ENCODE measurements at places on chromosomes 12 and 14.
A peak's percentile ranks its signal among the peaks of the same experiment; 100 is the strongest.

DNA sequence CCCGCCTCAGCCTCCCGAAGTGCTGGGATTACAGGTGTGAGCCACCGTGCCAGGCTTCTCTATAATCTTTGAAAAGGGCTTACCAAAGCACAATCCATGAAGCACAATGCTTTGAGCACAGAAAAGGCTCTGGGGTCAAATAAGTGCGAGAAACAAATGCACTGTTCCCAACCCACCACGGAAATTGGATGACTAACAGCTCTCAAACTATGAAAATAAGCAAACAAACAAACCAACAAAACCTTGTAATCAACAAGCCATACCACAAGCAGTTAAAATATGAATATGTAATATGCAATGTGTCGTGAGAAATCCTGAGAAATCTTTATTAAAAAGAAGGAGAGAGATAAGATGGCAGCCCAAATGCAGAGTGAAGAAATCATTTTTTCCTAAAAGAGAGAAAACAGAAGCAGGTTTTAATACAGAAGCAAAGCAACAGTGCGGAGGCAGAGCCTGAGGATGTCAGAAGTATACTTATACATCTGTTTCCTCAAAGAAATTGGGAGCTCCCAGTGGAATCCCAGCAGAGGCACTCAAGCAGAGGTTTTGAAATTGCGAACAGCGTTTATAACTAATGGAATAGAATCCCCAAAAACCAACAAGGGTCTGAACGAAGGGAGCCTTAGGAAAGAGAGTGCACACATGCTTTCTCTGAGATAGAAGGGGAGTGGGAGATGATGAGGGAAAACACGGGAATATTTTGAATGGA, 17.1 kb downstream of the SMCO2 start:
- DNase-seq = no peak

DNA sequence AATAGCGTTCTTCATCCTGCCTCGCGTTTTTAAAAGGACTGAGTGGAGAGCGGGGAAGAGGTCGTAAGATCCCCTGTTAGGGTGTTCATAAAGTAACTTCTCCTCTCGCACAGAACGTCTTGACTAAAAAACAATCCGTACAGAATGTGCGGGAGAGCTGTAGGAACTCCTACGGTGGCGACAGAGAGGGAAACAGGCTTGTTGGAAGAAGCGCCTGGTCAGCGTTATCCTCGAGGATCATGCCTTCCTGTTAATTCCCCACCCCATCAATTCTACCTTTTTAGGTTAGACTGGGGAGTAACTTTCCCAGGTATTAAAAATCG, 399 bp upstream of the WASHC4 start:
- no peak for DNase-seq

GRCh38 chr12:110704750-110705149, 15.8 kb upstream of the HVCN1 start:
- DNase-seq = no peak

DNA sequence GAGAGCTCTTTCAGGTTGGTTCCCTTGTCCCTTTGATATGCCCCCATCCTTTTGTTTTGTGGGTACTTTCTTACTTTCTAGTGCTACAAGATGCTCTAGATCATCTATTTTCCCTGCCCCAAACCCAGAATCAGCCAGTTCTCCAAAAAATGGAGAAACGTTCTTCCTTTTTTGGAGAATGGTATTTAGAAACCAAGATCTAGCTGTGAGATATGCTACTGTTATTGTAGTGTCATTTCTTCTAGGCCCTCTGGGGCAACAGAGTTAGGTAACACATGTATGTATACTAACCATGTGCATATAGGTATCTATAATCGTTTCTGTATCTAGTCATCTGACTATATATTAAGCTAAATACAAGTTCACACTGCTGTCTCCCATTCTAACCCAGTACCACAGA, 6.9 kb upstream of the IGFBP6 start:
- no peak for DNase-seq

DNA sequence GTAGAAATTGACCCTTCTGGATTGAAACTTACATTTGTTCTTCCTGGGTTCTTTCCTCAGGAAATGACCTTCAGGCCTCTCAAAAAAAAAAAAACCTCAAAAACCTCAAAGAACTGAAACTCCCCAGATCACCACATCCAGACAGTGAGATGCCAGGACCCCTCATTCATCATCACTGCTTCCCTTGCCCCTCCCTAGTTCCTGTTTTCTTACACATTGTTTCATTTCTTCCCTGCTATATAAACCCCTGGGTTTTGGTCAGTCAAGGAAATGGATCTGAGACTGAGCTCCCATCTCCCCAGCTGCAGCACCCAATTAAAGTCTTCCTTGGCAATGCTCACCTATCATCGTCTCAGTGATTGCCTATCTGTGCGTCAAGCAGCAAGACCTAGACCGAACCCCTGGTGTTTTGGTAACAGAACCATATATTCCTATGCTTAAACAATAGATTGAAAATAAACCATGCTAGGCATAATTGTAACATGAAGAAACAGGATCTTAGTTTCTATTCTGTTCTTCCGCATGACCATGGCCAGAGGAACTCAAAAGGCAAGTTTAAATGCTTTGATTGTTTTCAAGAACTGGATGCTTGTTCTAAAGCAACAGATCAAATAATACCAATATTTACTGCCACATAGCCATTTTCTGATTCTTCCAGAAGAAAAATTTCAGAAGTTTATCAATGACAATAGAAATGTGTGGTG, 108.0 kb upstream of the MAX start:
- DNase-seq = no peak

- DNase-seq = no peak
These were observed 180.9 kb upstream of the PDE3A start for GRCh38 chr12:20187456-20187855.

DNA sequence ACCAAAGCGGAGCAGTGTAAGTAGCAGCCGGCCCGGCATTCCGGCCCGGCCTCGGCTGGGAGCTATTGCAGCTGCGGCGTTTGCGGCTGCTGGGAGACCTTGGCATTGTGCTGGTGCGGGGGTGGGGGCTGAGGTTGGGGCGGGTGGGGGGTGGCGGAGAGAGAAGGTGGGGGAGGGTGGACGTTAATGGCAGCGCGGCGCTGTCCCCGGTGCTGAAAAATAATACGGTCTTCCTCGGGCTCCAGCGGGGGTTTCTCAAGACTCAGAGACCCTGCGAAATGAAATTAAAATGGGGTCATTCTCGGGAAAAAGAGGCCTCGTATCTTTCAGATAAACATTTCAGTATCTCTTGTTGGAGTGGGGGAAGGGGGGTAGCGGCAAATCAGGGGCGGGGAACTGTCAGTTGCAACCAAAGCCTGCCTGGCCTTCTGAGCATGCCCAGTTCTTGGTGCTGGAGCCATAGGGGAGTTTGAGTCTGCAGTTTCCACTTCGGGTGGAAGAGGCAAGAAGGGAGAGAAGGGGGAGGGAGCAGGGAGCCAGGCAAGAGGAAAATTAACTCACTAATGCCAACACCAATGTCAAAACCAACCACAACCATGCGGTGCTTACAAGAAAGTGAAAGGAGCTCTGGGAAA, 414 bp downstream of the UNC79 start:
- no peak for DNase-seq

- no peak for DNase-seq
These were observed 375.1 kb downstream of the BMP4 start for GRCh38 chr14:53581504-53581903.

DNA sequence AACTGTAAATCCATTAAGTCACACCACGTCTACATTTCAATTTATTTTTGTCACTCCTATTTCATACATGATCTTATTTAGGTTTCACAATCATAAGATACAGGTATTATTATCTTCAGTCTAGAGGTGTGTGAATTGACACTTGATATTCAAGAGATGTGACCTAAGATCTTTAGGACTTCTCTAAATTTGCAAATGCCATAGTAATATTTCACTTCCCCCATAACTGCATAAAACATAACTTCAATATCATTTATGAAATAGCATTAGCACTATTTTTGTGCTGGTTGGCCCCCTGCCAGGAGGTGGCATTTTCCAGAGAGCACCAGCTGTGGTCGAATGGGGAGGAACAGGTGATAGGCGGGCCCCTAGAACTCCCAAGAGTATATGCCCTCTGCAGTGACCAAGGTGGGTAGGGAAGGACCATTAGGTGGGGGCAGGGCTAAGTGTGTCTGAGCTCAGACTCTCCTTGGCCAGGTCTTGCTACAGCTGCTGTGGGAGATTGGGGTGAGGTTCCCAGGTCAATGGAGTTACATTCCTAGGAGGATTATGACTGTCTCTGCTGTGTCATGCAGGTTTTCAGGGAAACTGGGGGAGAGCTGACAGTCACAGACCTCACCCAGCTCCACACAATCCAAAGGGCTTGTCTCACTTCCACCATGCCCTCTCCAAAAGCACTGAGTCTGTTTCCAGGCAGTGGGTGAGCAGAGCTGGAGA, 49.2 kb upstream of the ERGIC2 start:
- peak; percentile 95 for DNase-seq

- no peak for DNase-seq
These were observed 33.9 kb downstream of the ACTN1 start for GRCh38 chr14:68945190-68945584.

DNA sequence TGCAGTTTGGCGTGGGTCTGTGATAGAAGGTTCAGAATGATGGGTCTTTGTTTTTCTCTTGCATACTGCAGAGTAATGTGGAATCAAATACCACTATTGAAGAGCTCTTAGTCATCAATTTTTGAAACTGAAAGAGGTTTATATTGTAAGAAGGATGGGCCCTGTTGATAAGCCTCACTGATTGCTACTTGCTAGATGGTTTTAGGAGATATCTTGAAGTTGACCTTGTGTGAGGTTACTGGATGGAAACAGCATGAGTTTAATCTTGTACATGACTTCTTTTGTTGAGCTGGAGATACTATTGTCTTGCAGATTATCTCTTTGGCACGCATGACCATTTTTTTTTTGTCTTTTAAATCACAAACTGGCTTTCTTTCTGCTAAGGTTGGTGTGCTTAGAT, 13.8 kb downstream of the BICD1 start:
- DNase-seq = peak; percentile 92

GRCh38 chr12:67925552-67925951, 63.7 kb upstream of the IFNG-AS1 start:
- DNase-seq = no peak

DNA sequence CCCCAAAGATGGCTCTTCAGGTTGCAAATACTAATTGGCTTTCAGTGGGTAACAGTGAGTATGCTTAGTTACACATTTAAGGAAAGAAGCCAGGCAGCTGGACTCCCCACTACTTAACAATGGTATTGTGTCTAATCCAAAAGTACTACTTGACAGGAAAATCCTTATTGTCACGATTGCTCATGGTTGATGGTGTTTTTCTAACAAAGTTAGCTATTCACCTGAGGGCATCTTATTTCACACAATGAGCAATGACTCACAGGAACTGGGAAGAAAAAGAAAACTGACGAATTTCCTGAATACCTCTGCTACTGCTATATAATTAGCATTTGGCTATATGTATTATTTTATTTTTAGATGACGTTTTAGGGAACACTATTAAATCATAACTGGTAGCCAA, 33.4 kb upstream of the ALG10 start:
- DNase-seq = no peak

- no peak for DNase-seq
These were observed 958.4 kb downstream of the SLC6A15 start for GRCh38 chr12:83954071-83954789.

- DNase-seq = no peak
These were observed 7.7 kb downstream of the ACVR1B start for GRCh38 chr12:51959211-51959610.

- DNase-seq = no peak
These were observed 113.2 kb upstream of the MED13L start for GRCh38 chr12:116390401-116391335.

- no peak for DNase-seq
These were observed 6.2 kb upstream of the GPX2 start for GRCh38 chr14:64948612-64949210.

GRCh38 chr14:90445011-90445410, 48.2 kb downstream of the CALM1 start:
- DNase-seq = no peak
